Stimulated activated CD8-positive, alpha-beta memory T cell treated with anti-CD3 and anti-CD28 coated beads, Interleukin-7, amount 100 ng/mL, for 4 hours (primary cell): ENCODE measurements at places on chromosomes 12 and 14.

DNA sequence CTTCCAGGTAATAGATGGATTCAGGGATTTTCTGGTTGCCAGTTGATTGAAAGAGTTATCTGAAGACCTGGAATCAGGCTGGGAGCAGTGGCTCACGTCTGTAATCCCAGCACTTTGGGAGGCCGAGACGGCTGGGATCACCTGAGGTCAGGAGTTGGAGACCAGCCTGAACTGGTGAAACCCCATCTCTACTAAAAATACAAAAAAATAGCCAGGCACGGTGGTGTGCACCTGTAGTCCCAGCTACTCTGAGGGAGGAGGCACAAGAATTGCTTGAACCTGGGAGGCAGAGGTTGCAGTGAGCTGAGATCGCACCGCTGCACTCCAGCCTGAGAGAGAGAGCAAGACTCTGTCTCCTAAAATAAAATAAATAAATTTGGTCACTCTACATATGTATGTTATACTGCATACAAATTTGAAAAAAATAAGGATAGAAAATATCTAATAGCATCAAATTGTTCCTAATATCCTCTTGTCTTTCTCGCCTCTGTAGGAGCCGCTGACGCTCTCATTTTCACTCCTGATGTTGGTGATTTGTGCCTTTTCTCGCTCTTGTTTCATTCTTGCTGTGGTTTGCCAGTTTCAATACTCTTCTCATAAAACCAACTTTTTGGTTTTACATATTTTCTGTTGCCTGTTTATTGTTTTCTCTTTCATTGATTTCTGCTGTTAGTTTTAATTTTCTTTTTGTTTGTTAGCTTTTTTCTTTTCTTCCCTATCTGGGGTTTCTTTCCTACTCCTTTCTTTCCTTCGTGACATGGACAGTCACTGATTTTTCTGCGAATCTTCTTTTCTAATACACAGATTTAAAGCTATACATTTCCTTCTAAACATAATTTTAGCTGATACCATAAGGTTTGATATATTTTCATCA, 23.8 kb upstream of the PLD4 start:
- no peak for DNase-seq

DNA sequence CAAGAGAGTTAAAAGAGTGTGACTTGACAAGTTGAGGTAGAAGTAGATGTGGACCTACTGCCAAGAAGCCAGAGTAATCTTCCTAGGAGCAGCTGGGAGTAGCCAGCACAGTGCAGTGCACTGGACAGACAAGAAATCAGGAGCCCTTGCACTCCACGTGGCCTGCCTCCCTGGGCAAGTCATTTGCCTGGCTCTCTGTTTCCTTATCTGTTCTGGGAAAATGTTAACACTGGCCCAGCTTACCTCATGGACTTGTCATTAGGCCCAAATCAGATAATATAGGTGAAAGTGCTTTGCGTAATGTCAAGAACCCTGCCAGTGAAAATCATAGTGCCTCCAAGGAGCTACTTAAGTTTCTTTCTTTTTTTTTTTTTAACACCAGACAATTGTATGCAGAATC, 19.2 kb downstream of the SLC7A8 start:
- DNase-seq: no peak

- no peak for DNase-seq
Observed at GRCh38 chr12:131063413-131063812, 109.7 kb downstream of the ADGRD1 start.

DNA sequence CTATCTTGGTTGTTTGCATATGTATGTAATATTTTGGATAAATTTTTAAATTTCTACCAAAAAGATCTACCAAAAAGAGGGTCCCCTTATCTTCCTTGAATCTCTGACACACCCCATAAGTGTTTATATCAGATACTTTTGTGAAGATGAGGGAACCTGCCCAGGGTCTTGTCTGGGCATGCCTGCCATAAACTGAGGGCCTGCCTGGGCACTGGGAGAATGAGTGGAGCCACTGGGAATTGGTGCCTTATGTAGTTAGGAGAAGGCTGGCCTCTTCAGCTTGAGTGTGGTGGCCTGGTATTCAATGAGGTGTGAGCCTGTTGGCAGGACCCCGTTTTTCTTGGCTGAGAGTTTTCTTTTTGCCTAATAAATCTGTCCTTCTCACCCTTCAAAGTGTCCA, 46.5 kb downstream of the OR9K2 start:
- no peak for DNase-seq

DNA sequence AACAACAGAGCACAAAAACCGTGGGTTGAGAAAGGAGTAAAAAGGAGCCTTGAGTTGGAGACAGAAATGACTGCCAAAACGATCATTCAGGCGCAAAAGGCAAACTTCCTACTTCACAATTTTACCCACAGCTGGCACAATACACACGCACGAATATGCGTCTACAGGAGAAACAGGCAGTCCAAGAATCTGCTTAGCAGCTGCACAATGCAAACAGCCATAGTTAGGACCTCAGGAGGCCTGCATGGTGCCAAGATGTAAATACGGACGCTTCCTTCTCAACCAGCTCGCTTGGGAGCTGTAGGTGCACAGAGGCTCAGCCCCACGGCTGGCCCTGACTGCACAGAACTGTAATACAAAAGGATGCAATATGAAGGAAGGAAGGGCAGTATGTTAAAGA, 250.1 kb upstream of the CAND1 start:
- no peak for DNase-seq

DNA sequence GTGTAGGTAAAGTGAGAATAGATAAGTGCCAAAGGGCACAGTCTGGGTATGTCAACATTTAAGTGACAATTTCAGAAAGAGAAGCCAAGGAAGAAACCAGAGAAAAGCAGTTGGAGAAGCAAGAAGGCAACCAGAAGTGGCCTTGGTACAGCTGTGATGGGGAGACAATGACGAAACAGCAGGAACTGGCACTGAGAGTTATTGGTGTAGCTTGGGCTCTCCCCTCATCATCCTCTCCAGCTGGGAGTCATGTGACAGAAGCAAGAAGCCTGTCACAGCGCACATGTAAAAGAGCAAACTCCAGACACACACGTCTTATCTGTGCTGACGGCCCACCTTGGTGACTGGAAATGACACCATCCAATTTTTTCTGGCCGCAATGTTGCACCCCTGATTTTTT, 203.3 kb upstream of the NUDT4 start:
- DNase-seq: no peak

GRCh38 chr12:6250343-6250742, 50.1 kb downstream of the CD9 start:
- DNase-seq: no peak

GRCh38 chr12:18145924-18146323, 55.9 kb upstream of the RERGL start:
- no peak for DNase-seq

DNA sequence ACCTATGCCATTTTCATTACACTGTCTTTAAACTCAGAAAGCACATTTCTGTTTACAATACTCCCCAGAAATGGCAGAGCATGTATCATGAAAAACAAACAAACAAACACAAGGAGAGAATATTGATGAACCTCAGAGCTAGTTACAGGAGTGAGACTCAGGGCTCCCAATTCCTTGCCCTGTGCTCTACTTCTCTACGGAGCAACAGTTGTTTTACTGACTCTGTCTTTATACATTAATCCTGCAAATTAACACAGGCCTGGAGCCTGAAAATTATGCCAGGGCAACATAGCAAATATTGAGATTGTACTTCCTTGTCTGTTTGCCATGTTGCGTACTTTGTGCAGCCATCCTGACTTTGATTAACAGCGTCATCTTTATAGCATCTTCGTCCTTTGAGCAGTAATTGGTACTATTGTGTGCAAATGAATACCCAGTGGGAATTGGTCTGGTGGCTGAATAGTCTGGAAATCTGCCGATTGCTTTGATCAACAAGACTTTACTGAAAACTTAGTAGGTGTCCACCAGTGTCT, 15.2 kb upstream of the AKAP6 start:
- no peak for DNase-seq

- DNase-seq: no peak
Observed at GRCh38 chr12:42296503-42297109, 29.3 kb downstream of the ZCRB1 start.

DNA sequence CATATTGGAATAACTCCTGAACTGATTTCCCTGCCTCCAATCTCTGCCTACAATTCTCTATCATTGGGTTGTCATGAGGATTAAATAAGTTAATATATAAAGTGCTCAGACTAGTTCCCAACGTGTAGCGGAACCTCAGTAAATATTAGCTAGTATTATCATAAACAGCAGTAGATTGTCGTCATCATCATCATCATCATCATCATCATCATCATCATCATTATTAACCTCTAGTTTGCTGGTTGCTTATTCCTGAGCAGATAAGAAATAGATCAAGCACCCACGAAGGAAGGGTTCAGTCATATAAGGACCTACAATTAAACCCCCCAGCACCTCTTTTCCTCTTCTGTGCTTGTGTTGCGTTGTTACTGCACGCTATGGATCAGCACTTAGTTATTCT, 48.8 kb upstream of the PARP11 start:
- DNase-seq: no peak

GRCh38 chr12:89709157-89709994, 738 bp upstream of the ATP2B1 start:
- peak; percentile 100 for DNase-seq

DNA sequence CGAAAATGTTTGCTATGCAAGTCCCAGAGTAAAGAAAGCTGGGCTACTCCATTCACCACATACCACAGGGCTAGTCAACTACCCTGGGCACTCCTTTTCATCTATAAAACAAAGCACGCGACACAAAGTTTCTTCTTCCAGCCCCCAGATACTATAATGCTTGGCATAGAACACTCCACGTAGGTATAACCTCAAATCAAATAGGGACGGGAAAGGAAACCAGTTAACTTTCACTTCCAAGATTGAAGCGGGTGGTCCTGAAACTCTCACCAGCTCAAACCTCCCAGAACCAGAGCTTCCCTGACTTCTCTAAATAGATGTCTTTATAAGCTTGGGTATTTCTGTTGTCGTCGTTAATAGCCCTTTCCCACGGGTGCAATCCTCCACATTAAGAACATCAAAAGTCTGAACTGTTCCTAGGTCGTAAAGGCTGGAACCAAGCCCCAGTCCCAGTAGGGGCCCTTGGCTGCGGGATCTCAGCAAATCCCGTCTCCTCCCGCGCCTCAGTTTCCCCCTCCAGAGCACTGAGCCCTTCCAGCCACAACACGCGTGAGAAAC, 647 bp downstream of the LGMN start:
- DNase-seq: no peak

DNA sequence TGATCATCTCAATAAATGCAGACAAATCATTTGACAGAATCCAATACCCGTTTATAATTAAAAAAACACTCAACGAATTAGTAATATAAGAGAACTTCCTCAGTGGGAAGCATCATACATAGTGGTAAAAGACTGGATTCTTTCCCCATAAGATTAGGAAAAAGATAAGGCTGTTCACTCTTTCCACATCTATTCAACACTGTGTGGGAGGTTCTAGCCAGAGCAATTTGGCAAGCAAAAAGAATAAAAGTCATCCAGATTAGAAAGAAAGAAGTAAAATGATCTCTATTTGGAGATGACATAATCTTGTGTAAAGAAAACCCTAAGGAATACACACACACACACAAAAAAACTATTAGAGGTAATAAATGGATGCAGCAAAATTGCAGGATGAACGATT, 38.4 kb downstream of the YEATS4 start:
- no peak for DNase-seq

DNA sequence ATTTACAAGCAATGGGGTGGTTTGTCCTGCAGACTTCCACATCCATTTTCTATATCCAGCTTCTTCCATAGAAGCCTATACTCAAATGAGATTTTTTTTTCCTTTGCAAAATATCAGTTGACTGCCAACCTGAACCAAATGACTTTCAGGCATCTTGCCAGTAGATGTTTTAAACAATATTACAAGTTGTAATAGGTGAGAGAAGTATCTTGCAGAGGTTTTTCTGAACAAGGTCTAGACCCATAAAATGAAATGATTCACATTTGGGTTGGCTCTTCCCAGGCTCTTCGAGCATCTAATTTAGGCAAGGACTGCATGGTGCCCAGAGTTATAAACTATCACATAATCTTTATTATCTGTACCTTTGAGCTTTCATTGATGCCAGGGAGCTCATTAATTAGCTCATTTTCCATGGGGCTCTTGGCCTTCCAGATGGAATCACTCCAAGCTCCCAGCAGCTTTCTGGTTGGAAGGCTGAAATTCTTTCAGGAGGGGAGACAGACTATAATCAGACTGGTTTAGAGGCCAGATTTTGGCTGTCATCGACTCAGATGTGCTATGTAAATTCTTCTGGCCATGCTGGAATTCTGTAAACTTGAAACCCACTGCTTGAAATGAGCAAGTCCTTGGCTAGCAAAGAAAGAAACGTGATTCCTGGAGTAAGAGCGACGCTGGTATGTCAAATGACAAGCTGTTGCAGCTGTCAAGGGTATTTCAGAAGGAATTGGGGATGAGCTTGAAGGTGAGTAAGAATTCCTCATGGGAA, 32.2 kb upstream of the DICER1 start:
- no peak for DNase-seq

DNA sequence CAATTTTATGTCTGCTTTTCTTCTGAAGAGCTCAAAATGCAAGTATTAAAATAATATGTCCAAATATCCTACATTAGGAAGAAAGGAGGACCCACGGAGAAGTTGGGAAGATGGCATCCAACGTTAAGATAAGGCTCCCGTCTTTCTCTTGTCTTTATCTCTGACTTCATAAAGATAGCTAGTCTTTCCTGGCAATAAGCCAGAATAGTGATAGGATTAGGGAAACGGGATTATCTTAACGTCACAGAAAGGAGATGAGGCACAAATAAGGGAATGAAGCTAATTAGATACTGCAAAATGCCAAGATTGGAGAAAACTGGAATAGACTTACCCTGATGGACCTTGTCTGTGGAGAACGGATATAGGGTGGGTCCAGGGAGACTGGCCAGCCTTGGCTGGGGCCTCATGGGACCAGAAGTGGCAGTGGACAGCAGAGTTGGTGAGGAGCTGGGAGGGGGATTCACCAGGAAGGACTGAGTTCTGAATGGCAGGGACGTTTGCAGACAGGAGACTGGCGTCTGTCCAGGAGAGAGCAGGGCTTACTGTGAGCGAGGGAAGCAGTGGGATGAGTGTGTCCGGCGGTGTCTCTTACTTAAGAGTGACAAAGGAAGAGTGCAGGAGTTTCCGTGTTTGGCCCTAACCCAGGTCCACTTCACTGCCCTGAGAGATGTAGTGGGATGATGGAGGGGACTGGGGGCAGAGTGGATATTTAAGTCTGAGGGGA, 119.9 kb downstream of the CACNA1C start:
- DNase-seq: no peak

GRCh38 chr14:24678801-24679247, 44.8 kb upstream of the GZMB start:
- DNase-seq: peak; percentile 62

- no peak for DNase-seq
Observed at GRCh38 chr14:49679271-49679670, 8.7 kb downstream of the POLE2 start.

DNA sequence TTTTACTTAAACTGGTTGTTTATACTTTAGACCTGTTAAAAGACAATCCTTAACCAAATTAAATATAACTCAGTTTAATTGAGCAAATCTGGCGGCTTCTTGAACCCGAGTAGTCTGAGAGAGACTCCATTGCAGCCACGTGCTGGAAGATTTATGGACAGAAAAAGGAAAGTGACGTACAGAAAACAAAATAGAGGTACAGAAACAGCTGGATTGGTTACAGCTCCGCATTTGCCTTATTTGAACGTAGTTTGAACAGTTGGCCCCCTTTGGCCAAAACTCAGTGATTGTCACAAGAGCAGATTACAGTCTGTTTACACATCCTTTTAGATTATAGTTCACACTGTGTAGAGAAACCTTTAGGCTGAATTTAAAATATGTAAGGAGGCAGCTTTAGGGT, 155.9 kb downstream of the RAD51B start:
- DNase-seq: no peak

GRCh38 chr14:24954037-24954699, 95.8 kb downstream of the STXBP6 start:
- DNase-seq: no peak
